ENCODE measurements at places on chromosomes 4 and X.

- peak; percentile 71 for DNase-seq
Observed at GRCh38 chrX:129622757-129623301, 31.9 kb downstream of the APLN start.

DNA sequence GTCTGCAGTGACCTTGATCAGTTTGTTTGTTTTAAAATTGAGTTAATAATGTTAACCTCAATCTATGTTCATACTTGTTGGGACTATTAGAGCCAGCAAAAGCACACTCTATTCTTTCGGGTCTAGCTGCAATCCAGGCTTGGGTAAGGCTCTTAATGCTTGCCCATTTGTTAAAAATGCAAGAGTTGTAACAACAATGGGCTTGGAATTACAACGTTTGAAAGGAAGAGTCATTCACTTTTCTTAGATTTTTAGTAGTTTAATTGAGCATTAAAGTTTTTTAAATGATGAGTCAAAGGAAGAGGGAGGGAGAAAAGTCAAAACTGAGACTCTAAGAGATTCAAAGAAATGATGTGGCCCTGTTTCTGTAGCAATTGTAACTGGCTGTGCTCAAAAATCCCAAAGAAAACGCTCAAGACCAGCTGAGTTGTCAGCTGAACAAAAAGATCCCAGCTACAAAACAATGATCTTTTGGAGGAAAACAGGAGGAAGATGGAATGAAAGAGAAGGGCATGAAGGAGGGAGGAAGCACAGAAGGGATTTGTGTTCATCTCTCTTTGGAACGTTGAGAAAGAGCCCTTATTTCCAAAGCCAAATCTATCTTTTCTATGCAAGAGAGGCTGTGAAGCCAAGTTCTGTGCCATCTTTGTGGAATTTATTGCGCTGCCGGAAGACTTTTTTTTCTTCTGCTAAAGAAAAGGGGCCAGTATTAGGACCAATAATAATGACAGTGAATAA is 5.5 kb downstream of the SCD5 start:
- no peak for DNase-seq

DNA sequence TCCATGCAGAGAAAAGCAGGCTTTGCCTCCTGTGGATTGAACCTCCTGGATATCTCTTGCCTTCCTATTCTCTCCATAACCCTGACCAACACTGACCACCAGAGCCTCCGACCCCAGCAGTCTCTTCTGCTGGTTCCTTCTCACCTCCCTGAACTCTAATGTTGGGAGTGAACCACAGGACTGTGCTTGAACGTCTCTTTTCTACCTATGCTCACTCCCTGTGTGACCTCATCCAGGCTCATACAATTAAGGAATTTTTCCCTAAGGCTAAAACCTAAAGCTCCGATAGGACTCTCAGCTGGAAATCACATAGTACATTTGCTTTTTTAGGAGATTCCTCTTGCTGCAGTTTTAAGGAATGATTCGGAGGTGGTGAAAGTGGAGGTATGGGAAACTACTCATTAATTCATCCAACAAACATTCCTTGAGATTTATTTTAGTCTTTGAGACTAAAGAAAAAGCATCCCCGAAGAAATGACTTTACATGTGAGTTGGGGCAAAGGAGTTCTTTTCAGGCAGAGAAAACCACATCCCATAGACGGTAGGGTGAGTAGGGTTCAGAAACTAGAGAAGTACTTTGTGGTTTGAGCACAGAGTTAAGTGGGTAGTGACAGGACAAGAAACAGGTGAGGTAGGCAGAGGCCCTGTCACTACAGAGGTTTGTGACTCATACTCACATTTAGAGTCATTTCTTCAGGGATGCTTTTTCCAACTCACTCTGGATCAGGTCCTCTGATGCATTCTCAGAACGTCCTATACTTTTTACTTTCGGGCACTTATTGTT is 30.8 kb downstream of the NDNF start:
- DNase-seq = no peak

- no peak for DNase-seq
Observed at GRCh38 chr4:31474221-31474620, 754.1 kb downstream of the PCDH7 start.

DNA sequence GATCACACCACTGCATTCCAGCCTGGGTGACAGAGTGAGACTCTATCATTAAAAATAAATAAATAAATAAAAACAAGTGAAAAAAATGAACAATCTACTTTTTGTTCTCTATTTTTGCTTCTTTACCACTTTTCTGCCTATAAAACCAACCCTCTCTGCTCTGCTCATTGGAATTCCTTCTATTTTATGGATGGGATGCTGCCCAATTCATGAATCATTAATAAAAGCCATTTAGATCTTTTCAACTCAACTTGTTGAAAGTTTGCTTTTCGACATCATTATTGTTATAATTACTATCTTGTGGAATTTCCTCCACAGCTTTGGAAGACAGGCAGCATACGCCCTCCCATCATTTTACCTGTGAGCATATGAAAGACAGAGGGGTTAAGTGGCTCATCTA is 52.1 kb upstream of the SMIM10 start:
- DNase-seq = no peak

- DNase-seq = no peak
Observed at GRCh38 chr4:128675083-128675482, 134.4 kb upstream of the JADE1 start.

Measured in fibroblast of skin of left biceps (primary cell).